ENCODE measurements at places on chromosomes 11 and 22.

GRCh38 chr11:10325277-10326011 lies 20.6 kb downstream of the ADM start:
- no peak for DNase-seq

- DNase-seq, result no peak
These were observed 42.6 kb upstream of the LMO2 start for GRCh38 chr11:33934450-33934849.

- DNase-seq, result no peak
These were observed 40.3 kb upstream of the TTLL12 start for GRCh38 chr22:43227239-43227630.

DNA sequence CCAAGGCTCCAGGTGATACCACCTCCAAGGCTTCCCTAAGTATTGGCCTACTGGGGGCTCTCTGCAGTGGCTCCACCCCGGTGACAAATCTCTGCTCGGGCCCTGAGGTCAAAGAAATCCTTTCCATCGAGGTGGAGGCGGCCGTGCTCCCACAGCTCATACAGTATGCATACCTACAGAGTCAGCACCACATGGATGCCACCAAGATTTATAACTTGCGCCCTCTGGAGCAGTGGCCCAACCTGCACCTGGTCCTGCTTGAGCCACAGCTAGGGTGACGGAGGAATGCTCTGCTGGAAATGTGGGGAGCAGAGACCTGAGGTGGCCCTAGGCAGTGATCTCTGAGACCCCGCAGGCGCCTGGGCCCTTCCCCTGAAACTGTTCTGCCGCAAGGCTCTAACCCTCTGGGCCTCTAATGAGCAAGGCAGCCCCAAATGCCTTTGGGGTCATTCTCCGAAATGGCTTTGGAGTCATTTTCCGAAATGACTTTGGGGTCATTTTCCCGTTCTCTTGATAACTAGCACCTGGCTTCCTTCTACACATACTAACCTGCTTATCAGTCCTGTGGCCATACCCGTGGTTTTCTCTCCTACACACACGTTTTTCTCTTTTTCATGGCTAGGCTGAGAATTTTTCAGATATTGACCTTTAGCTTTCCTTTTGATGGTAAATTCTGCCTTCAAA lies 33.9 kb downstream of the TMEM45B start:
- no peak for DNase-seq

DNA sequence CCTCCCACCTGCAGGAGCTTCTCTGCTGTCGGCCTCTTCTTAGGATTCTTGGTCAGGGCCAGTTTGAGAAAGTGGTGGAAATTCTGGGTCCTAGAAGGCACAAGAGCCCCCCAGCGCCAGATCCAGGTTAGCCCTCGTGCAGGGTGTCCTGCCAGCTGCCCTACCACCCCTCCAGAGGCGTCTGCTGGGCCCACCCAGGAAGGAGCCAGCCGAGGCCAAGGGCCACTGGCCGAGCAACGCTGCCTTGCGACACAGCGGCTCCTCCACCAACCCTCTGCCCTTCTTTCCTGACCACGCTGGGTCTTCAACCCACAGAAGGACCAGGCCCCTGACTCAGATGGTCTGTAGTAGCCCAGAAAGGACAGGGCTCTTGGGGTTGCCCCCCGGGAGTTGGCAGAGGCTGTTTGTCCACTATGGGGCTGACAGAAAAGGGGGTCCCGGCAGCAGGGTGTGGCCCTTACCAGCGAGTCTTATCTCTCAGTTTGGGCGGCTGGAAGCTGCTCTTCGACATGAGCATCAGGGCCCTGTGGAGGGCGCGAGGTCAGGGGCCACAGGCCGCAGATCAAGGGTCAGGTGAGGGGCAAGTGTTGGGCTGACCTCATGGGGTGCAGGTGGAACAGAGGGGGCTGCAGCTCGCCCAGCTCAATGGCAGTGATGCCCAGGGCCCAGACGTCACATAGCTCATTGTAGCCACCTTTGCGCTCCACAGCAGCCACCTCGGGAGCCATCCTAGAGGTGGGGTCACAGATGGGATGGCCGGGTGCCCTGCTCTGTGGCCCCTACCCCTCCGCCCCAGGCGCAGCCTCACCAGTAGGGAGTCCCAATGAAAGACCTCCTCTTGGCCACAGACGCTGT lies 2.5 kb downstream of the MAP4K2 start:
- DNase-seq, result no peak

DNA sequence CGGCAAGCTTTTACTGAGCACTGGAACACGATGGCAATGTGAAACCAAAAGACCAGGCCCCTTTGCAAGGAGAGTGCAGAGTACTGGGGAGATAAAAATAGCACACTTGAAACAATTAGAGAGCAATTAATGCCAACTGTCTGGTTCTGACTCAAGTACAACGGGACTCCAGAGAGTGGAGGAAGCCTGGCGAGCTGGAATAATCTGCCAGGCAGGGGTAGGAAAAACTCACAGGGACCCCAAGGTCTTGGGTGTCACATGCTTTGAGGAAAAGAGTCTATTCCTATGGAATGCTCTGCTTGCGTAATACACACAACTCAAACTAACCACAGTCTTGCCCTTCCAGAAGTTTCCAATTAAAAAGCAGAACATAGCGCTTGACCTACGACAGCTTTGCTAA lies 113.0 kb upstream of the CLMP start:
- no peak for DNase-seq

GRCh38 chr11:108882211-108882831 lies 217.5 kb downstream of the DDX10 start:
- DNase-seq, result no peak

GRCh38 chr11:129637473-129637872 lies 178.2 kb upstream of the TMEM45B start:
- no peak for DNase-seq

- DNase-seq, result no peak
These were observed 6.2 kb downstream of the LRRC74B start for GRCh38 chr22:21051831-21052400.

GRCh38 chr11:45994371-45995341 lies 72.2 kb downstream of the LARGE2 start:
- DNase-seq, result no peak

- DNase-seq, result no peak
These were observed 26.7 kb downstream of the TREH start for GRCh38 chr11:118652681-118653181.

- DNase-seq, result no peak
These were observed 27.3 kb upstream of the PACSIN2 start for GRCh38 chr22:43042101-43042780.

DNA sequence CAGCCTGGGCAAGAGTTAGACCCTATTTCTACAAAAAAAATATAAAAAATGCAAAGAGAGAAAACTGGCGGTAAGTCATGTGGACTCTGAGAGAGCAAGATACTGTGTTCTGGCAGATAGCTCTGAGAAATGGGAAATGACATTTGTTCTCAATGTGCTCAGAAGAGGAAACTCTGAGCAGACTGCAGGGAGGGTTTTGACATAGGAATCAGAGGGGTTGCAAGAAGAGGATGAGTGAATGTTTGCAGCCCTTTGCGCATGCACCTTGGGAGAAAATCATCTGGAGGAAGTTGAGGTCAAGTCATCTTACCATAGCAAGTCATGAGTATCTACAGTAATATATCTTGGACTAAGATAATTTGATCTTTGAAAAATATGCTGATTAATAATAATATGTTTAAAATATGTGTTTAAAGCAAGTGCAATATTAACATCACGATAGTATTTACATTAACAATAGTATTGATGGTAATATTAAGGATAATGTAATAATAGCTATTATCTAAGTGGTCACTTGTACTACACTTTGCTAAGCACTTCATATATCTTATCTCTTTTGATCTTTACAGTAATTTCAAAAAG lies 2.6 kb downstream of the ACER3 start:
- DNase-seq, result no peak

DNA sequence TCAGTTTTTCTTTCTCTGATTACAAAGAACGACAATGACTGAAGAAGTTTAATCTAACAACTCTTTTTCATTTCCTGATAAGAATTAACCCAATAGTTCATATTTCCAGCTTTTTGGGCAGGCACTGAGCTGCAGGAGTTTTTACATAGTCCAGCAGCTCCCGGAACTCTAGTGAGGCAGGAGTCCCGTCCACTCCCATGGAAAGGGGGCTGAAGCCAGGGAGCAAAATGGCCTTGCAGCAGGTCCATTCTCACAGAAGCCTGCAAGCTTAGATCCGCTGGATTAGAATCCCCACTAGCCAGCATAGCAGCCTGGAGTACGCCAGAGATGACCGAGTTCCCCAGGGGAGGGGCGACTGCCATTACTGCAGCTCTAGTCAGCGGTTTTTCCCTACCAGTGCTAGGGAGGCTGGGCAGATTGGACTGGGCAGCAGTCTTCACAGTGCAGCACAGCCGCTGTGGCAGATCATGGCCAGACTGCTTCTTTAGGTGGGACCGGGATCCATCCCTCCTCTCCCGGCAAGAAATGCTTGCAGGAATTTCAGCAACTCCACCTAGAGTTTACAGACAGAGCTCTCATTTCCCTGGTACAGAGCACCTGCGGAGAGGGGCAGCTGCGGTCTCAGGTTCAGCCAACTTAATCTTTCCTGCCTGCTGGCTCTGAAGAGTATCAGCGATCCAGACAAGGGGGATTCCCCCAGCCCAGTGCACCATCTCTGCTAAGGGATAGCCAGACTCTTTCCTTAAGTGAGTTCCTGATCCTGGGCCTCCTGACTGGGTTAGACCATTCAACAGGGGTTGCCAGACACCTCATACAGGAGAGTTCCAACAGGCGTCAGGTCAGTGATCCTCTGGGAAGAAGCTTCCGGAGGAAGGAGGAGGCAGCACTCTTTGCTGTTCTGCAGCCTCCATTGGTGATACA lies 742 bp upstream of the CASP4 start:
- no peak for DNase-seq

DNA sequence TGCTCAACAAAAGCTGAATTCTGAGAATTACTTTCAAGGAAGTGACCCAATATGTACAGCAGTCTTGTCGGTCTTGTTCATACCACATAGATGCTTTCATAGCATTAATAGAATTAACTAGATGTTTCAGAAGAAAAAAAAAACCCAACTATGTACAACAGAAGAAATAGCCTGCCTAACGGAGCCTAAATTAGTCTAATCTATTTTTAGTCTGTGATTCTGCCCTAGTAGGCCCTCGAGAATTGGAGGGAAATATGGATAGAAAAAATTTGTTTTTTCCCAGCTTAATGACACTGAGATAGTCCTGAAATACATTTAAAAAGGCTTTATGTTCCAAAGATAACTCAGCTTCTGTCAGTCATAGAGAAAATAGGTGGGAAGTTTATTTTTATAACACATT lies 17.1 kb upstream of the TRPC6 start:
- no peak for DNase-seq

- DNase-seq, result no peak
These were observed 426.4 kb downstream of the CTTN start for GRCh38 chr11:70824605-70825245.

DNA sequence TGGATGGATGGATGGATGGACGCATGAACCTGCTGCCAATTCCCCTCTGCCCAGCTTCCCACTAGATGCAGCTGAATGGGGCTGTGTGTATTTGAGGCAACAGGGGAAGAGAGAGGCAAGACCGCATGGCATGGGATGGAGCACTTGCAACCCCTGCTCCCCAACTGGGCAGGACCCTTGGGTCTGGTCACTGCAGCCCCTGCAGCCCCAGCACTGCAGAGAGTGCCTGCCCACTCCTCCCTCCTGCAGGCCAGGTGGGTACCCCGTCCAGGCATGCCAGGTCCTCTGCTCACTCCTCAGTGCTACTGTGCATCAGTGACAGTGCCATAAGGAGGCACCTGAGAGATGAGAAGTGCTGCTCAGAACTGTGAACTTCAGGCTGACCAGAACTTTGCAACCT lies 40.3 kb downstream of the OSBPL5 start:
- DNase-seq, result no peak

GRCh38 chr11:4184163-4184916 lies 89.7 kb downstream of the RRM1 start:
- DNase-seq, result no peak

GRCh38 chr22:29022101-29022817 lies 39.4 kb downstream of the C22orf31 start:
- DNase-seq, result no peak

GRCh38 chr11:81644239-81644840 lies 1089.3 kb downstream of the FAM181B start:
- DNase-seq, result no peak

- DNase-seq, result no peak
These were observed 2.1 kb downstream of the TRIM29 start for GRCh38 chr11:120135838-120136237.

All from stimulated activated CD8-positive, alpha-beta memory T cell treated with anti-CD3 and anti-CD28 coated beads, Interleukin-15, amount 100 ng/mL, for 1 hour (primary cell).